Activated CD8-positive, alpha-beta memory T cell treated with anti-CD3 and anti-CD28 coated beads for 24 hours (primary cell): ENCODE measurements at places on chromosomes 16 and 17.

DNA sequence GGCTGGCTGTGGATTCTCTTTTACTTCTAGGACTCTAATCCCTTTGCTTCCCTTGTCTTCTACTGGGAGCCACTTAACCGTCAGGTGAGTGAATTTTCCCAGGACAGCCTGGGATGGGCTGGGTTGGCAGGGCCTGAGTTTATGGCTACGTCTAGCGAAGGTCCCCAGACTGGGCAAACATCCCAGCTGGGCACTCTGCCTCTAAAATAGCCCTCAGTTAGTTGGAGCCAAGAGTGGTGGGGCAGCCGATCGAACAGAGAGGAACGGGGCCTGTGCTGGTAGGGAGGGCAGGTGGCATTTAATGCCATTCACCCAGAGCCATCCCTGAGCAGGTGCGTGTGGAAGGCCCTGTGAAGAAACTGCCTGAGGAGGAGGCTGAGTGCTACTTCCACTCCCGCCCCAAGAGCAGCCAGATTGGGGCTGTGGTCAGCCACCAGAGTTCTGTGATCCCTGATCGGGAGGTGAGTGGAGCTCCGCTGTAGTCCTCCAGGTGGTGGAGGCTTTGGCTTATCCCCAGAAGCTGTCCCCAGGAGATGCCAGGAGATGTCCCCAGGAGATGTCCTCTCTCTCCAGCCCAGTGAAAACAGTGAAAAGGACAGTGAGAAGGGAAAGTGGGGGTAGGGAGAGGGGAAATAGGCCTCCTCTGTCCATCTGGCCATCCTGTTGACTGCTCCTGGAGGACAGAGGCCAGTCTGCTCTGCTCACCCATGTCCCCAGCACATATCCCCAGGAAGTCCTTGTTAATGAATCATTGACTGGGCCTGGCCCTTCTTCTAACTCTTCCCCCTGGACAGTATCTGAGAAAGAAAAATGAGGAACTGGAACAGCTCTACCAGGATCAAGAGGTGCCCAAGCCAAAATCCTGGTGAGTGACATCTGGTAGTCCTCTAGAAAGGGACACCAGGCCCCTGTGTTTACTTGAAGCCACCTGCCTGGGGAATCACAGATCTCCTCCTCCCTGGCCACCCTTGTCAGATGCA lies 4.4 kb downstream of the PNPO start:
- DNase-seq = no peak

GRCh38 chr17:38761612-38762011 lies 9.1 kb downstream of the PSMB3 start:
- DNase-seq = no peak

DNA sequence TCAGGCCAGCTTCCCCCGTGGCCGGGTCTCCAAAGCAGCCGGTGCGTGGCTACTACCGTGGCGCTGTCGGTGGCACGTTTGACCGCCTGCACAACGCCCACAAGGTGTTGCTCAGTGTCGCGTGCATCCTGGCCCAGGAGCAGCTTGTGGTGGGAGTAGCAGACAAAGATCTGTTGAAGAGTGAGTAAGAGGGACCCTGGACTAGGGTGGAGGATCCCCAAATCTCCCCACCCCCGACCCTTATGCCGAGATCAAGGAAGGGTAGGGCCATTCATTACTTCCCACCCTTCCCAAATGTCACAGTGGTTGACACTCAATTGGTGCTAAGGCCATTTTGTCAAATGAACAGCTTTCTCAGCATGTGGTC lies 1.2 kb downstream of the COASY start:
- no peak for DNase-seq

- no peak for DNase-seq
Measured at GRCh38 chr17:19448341-19449268, 37.6 kb downstream of the RNF112 start.

- DNase-seq = no peak
Measured at GRCh38 chr17:6523809-6524355, 32.5 kb downstream of the PITPNM3 start.

GRCh38 chr17:30600830-30601494 lies 123.8 kb downstream of the GOSR1 start:
- peak; percentile 75 for DNase-seq

- DNase-seq = no peak
Measured at GRCh38 chr17:14777291-14777690, 476.4 kb downstream of the HS3ST3B1 start.

DNA sequence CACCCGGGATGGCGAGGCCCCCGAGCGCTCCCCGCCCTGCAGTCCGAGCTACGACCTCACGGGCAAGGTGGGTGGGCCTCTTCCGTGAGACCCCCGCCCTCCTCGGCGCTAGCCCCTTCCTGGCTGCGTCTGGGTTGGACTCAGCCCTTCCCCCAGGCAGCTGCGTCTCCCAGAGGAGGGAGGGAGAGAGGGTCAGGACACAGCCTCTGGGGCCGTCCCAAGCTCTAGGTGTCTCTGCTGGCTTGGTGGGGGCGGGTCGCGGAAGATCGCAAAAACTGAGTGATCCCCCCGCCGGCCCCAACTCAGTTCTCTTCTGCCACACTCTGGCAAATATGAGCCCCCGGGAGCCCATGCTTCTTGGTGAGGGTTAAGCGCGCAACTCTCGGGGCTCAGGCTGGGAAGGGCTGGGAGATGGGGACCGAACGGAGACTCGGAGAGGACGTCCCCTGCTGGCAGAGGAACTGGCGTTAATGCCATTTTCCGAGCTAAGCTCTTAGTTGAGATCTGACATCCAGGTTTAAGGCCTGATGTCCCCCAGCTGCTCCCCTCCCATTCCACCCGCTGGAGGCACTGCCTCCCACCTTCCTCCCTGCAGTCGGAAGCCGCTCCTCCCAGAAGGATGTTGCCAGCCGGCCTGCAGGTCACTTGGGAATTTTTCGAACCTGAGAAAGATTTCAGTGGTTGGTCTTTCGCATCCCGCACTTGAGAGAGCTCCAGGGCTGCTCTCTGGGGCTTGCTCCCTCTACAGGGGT lies 419 bp downstream of the RAB37 start:
- DNase-seq = no peak

GRCh38 chr16:23368469-23368868 lies 66.4 kb downstream of the SCNN1B start:
- DNase-seq = no peak

DNA sequence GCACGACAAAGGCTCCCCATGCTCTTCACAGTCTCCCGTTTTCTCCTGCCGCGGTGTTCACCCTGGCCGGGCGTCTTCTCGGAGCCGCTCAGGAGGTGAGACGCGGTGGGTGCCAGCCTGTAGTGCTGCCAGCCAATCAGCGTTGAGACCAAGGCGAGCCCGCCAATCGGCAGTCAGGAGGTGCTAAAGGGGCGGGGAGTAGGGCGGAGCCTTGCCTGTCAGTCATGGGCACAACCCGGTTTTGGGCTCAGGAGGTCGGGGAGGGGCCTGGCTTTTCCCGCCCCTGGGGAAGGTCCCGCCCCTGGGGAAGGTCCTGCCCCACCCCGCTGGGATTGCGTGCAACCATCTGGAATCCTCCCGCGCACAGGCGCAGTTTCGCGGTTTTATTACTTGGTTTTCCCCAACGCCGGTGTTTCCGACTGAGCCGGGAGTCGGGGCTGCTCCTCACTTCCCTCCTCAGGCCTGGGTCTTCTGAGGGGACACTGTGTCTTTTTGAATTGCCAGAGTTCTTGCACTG lies at the start of gene PRDM7:
TSS of gene PRDM7 (minus strand) at position 92 of the 517 bp plus-strand sequence. CDS start 1,421 bp downstream, outside the sequence.
- DNase-seq = peak; percentile 99

DNA sequence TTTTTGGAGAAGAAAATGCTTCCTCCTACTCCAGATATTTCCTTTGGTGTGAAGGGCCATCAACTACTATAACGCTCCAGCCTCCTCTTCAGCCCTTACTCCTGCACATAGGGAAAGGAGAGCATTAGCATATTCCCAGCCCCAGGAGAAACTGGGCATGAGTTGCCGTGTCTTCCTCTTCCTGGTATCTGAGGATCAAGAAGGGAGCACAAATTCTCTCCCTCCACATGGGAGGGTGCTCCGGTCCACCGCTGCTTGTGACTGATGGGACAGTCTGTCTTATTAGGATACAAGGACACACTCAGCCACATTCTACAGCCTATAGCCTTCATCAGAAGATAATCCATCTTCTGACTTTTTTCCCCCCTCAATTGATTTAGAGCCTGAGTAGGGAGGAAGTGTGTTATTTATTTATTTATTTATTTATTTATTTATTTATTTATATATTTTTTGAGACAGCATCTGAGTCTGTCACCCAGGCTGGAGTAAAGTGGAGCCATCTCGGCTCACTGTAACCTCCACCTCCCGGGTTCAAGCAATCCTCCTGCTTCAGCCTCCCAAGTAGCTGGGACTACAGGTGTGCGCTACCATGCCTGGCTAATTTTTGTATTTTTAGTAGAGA lies 16.6 kb upstream of the CYB5B start:
- peak; percentile 49 for DNase-seq

GRCh38 chr16:19389246-19389645 lies 28.4 kb upstream of the TMC5 start:
- DNase-seq = peak; percentile 59

GRCh38 chr16:10466861-10467260 lies 81.0 kb downstream of the ATF7IP2 start:
- no peak for DNase-seq

DNA sequence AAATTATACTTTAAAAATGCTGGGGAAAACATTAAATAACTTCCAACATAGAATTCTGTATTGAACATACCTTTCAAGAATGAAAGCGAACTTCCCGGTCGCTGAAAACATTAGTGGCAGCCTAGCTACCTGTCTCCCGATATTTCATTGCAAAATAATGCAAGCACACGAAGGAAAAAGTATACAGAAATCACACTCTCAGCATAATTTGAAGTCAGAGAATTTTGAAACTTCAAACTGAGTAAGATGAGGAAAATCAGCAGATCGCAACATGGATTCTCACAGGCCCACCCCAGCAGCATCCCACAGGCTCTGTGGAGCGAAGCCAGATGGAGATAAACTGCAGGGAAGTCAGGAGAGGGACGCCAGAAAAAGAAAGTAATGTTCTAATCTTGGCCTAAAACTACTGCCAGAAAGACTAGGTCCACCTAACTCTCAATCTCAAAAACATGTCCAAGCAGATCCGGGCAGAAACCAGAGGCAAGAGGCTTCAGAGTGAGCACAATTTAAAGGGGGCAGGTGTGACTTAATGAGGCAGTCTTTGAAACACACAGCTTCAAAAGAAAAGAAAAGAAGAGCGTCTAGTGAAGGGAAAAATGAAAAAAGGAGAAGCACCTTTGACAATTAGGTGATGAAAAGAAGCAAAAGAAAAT lies 4.8 kb upstream of the GOSR1 start:
- DNase-seq = no peak

DNA sequence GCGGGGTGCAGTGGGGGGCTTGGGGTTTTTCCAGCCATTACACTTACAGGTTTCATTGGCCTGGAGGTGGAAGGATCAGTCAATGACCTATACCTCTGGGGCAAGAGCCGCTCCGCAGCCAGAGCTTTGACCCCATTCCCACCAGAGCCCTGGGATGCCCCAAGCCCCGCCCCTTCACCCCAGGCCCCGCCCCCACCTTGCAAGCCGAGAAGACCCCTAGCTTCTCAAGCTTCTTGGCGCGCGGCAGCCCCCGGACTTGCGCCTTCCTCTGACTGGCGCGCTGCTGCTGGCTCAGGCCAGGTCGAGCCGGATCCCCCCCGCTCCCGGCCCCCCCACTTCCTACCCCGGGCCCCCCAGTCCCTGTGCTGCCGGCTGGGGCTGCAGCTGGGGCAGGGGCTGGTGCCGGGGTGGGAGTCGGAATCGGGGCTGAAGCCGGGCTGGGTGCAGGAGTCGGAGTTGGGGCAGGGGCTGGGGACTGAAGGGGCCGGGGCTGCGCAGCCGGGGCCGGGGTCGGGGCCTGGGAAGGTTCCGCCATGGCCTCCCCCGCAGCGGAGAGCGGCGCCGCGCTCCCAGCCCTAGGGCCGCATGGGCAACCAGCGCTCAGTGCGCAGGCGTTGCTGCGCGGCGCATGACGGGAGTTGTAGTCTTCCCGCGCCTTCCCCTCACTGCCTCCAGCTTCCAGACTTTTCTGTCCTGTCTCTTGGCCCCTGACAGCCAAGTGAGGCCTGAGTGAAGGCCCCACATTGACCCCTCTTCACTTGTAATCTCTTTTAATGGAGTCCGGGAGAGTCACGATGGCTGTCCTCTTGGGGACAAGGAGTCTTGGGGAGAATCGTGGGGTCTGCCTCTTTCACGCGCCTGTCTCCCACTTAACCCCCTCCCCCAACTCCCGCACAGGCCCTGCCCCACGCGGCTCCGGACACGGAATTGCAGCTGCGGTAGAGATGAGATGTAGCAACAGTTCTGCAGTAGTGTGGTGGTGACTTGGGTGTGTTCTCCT lies at the start of gene KAT2A:
TSS of gene KAT2A (minus strand) at position 598 of the 1,000 bp plus-strand sequence. CDS start at position 535, 63 bp downstream.
- DNase-seq = peak; percentile 90

GRCh38 chr17:50608700-50609379 lies 25.8 kb upstream of the ABCC3 start:
- DNase-seq = no peak

- no peak for DNase-seq
Measured at GRCh38 chr16:84774810-84775209, 45.0 kb upstream of the CRISPLD2 start.

DNA sequence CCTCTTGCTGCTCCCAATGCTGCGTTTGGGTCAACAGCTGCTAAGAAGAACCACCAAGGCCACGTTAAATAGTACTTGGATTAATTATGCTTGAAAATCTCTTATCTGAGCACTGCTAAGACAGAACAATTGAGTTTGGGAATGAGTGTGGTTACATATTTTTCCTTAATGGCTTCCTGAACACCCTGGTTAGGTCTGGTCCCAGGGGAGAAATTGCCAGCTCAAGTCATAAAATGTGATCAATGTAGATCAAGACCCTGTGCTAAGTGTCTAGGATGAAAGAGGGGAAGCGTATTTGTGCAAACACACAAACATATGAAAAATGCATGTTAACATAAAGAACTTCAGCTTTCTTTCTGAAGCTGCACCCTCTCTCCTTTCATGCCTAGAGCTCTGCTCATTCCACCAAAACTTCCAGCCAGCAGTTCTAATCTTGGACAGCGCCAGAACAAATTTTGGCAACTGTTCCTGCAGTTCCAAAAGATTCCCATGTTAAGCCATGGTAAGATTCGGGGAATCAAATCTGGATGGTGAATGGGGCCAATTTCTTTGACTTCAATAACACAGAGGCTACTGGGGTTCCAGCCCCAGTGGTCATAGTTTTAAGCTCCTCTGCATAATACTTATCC lies 72.0 kb downstream of the ZFHX3 start:
- DNase-seq = no peak

DNA sequence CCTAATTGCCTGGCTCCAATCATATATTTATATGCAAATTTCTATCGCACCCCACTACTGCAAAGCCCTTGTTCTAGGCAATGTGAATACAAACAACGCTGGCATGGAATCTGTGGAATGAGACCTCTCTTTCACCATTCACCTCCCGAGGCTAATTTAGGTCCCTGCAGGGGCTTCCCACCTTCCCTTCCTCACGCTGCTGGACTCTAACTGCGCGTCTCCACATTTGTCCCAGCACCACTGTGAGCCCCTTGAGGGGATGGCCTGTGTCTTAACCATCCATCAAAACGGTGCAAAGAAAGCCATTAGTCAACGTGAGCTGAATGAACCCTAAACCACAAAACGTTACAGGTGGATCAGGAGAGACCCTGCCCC lies 1.6 kb downstream of the TMEM114 start:
- DNase-seq = no peak

DNA sequence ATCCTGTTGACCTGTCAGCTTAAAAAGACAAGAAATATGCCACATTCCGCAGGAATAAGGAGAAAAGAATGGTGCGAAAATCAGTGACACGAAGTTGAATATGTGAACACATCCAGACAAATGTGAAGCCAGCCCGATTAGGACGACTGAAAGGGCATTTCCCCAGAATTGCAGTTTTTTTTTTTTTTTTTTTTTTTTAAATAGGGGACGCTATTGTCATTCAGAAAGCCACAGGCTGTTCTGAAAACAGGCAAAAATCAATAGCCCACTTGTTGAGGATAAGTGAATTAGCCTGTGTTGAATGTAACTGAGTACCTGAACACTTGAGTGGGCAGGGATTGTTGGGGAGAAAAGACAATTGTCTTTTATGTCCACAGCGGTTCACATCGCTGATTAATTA lies 507.1 kb downstream of the WWOX start:
- DNase-seq = no peak
